Large intestine (tissue), 12 donors: ENCODE measurements at places on chromosomes 2 and 18. TPM values are rescaled to one million over a fixed set of nuclear protein-coding genes. Genes with fewer than 3 reads are reported as not detected.

Gene CCT4
- polyA plus RNA-seq: 107 TPM

Gene ID2
- polyA plus RNA-seq: 449 TPM

DNA sequence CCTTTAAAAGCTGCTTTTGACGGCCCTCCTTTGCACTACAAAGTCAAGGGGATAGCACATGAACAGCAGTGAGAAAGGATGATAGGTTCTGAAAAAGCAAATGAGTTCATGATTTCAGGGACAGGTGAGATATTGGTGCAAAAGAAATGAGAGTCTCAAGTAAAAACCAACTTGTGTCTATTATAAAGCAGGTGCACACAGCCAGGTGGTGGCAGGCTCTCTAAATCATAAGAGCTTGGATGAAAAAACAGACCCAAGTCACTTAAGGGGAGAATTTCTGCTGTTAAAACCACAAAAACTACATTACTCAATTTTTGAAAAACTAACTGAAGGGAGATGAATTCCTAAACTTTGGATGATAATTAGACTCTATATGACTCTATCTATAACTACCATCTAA lies 201.5 kb downstream of the SP3 start:
- no peaks in the 10 kb centered on the region for H3K36me3 ChIP-seq
- H3K27ac ChIP-seq: no peak overlapping the region
- no peaks in the 10 kb centered on the region for H3K27me3 ChIP-seq
- DNase-seq: no peak
- H3K4me1 ChIP-seq: no peaks in the 10 kb centered on the region

Gene MCEE
- 26.0 TPM for polyA plus RNA-seq

- no peak for DNase-seq
- H3K36me3 ChIP-seq: no peaks in the 10 kb centered on the region
- H3K27ac ChIP-seq: no peak overlapping the region
- H3K27me3 ChIP-seq: no peaks in the 10 kb centered on the region
Measured at GRCh38 chr2:83054751-83055150, 1404.3 kb downstream of the SUCLG1 start.

- no peaks in the 10 kb centered on the region for H3K4me1 ChIP-seq
- no peak for DNase-seq
- H3K4me3 ChIP-seq: no peak overlapping the region
- peaks cover 6% of the 10 kb centered on the region for H3K27me3 ChIP-seq
- H3K36me3 ChIP-seq: no peaks in the 10 kb centered on the region
Measured at GRCh38 chr2:29367986-29368658, 252.9 kb downstream of the CLIP4 start.

Gene LYG2
- 0.16 TPM for polyA plus RNA-seq

DNA sequence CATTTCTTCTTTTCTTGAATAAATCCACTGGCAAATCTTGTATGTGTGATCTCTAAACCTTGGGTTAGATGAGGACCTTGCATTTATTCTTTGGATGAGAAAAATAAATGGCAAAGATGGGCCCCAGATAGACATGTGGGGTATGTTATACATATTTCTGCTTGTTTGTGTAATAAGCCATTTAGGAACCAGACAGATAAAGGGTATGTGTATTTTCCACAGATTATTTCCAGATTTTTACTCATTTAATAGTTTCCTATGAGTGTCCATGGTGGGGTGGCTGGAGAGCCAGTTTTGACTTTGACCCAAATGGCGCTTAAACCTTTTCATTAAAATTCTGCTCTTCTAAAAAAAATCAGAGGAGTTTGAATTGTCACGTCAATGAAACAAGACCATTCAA lies 102.8 kb downstream of the MYCN start:
- H3K4me1 ChIP-seq: no peaks in the 10 kb centered on the region
- no peak overlapping the region for H3K4me3 ChIP-seq
- H3K27ac ChIP-seq: no peak overlapping the region
- no peaks in the 10 kb centered on the region for H3K36me3 ChIP-seq

DNA sequence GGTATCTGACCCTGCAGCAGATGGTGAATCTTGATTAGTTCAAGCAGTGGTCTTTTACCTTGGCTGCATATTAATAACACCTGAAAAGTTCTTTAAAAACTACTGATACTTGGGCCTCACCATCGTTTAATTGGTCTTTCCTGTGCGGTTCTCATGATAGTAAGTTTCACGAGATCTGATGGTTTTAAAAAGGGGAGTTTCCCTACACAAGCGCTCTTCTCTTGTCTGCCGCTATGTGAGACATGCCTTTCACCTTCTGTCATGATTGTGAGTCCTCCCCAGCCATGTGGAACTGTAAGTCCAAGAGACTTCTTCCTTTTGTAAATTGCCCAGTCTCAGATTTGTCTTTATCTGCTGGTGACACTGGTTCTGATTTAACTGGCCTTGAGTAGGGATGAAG lies 102.3 kb downstream of the LYPD1 start:
- no peak overlapping the region for H3K4me3 ChIP-seq
- H3K27me3 ChIP-seq: no peaks in the 10 kb centered on the region
- H3K4me1 ChIP-seq: no peaks in the 10 kb centered on the region
- H3K36me3 ChIP-seq: no peaks in the 10 kb centered on the region

GRCh38 chr2:224847381-224847780 lies 131.2 kb upstream of the CCDC195 start:
- H3K27me3 ChIP-seq: no peaks in the 10 kb centered on the region
- no peak overlapping the region for H3K4me3 ChIP-seq
- peak; percentile 3 for DNase-seq
- peaks cover 3% of the 10 kb centered on the region for H3K36me3 ChIP-seq

- DNase-seq: no peak
- peaks cover 13% of the 10 kb centered on the region for H3K4me1 ChIP-seq
- H3K27ac ChIP-seq: no peak overlapping the region
- no peak overlapping the region for H3K4me3 ChIP-seq
- H3K36me3 ChIP-seq: peaks cover 34% of the 10 kb centered on the region
Measured at GRCh38 chr2:74007121-74007520, 22.4 kb downstream of the TET3 start.

- H3K27ac ChIP-seq: no peak overlapping the region
- H3K27me3 ChIP-seq: no peaks in the 10 kb centered on the region
- H3K4me1 ChIP-seq: no peaks in the 10 kb centered on the region
- no peak for DNase-seq
- H3K4me3 ChIP-seq: no peak overlapping the region
Measured at GRCh38 chr2:223210489-223210888, 158.5 kb downstream of the KCNE4 start.

- no peak overlapping the region for H3K4me3 ChIP-seq
- no peak for DNase-seq
- H3K4me1 ChIP-seq: peaks cover 3% of the 10 kb centered on the region
- no peaks in the 10 kb centered on the region for H3K27me3 ChIP-seq
Measured at GRCh38 chr2:226057365-226057764, 657.9 kb downstream of the NYAP2 start.

Gene ABCG5
- 35.8 TPM for polyA plus RNA-seq

GRCh38 chr2:147177071-147177857 lies 667.6 kb upstream of the ACVR2A start:
- no peak for DNase-seq
- no peaks in the 10 kb centered on the region for H3K36me3 ChIP-seq
- H3K4me3 ChIP-seq: no peak overlapping the region
- no peaks in the 10 kb centered on the region for H3K4me1 ChIP-seq
- H3K27me3 ChIP-seq: no peaks in the 10 kb centered on the region

DNA sequence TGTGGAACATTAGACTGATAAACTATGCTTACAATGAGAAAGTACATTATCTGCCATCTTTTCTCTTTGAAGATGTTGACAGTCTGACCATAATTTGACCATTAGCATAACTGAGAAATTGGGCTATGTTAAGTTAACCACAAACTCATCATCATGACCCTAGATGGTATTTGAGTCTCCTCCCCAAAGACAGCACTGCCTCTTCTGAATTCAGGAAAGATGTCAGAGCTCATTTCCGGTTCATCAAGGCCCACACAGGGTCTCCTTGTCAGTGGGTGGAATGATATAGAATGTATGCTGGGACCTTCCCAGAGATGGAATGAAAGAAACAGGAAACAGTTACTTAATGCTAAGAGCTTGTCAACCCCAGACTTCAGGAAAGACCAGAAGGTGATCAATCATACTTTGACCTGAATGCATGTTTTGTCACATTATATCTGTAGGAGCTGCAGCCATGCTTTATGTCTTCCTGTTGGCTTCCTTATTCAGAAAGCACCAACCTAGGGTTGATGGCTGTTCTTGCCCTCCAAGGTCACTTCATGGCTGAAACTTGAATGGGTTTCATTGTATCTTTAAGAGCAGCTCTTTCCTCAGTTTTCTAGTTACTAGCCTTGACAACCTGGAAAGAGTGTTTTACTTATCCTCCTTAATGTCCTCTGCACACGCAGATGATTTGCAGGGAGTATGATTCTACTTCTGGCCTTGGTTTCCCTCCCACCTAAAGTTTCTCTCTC lies 99.1 kb upstream of the NEUROD1 start:
- H3K4me1 ChIP-seq: peaks cover 56% of the 10 kb centered on the region
- H3K27me3 ChIP-seq: no peaks in the 10 kb centered on the region
- no peaks in the 10 kb centered on the region for H3K36me3 ChIP-seq
